ENCODE measurements at places on chromosomes 7 and 10. TPM values are rescaled to one million over a fixed set of nuclear protein-coding genes. Genes with fewer than 3 reads are reported as not detected.
A peak's percentile ranks its signal among the peaks of the same experiment; 100 is the strongest.

TMEM225B gene
- 2.5 TPM for total RNA-seq

DNA sequence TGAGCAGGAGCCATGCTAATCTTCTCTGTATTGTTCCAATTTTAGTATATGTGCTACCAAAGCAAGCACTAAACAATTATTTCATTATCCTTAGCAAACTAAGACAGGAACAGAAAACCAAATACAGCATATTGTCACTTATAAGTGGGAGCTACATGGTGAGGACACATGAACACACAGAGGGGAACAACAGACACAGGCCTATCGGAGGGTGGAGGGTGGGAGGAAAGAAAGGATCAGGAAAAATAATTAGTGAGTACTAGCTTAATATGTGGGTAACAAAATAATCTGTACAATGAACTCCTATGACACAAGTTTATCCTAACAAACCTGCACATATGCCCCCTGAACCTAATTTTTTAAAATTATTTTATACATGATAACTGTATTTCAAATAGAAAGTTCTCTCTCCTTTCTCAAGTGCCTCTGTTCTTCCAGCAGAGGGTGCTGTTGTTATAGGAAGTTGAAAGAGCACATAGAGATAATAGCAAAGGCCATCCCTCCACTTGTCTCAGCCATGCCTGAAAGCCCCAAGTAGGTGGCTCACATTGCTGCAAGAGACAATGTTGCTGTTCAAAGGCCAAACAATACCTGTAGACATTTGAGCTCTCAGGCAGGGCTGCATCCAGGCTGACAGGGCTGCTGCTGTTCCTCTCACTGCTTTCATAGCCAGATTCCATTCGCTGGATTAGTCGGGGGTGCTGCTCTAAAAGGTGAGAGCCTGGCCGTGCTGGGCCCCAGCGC, 33.4 kb upstream of the PPP3CB start:
- DNase-seq: peak; percentile 41
- peaks cover 5% of the 10 kb centered on the region for H3K36me3 ChIP-seq
- no peaks in the 10 kb centered on the region for H3K27me3 ChIP-seq
- H3K27ac ChIP-seq: no peak overlapping the region
- no peak overlapping the region for H3K4me3 ChIP-seq

CLDN3 gene
- total RNA-seq: 10.6 TPM

TAS2R41 gene
- total RNA-seq: not detected

GRCh38 chr7:84060760-84061261, 133.8 kb downstream of the SEMA3A start:
- no peak for DNase-seq
- peaks cover 39% of the 10 kb centered on the region for H3K4me1 ChIP-seq
- no peaks in the 10 kb centered on the region for H3K27me3 ChIP-seq
- no peak overlapping the region for H3K4me3 ChIP-seq
- H3K27ac ChIP-seq: peak overlapping the region; percentile 86

DNA sequence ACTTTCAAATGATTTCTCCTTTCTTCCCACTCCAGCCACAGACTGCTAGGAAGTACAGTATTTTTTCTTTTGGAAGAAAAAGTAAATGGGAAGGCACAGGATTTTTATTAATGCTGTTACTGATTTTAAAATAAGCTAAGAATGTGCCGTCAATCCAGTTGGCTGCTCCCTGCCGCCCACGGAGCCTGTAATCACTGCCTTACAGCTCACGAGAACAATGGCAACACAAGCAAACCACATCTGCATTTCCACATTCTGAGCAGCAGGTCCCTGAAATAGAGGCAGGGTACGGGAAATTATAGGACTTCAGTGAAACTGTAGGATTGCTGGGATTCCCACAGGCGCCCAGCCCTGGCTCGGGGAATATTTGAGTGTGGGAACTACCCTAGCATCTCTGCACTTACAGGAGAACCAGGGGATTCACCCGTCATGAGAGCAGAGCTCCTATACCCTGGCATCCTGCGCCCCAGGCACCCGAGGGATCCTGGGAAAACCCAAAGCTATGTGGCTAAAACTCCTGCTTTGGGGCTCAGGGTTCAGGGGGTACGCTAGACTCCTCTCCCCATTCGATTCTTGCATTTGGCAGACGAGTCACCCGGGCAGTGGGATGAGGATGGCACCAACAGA, 72.9 kb upstream of the TNS3 start:
- no peak overlapping the region for H3K27ac ChIP-seq
- no peak for DNase-seq
- H3K27me3 ChIP-seq: no peaks in the 10 kb centered on the region
- peaks cover 46% of the 10 kb centered on the region for H3K4me1 ChIP-seq
- H3K4me3 ChIP-seq: no peak overlapping the region
- no peaks in the 10 kb centered on the region for H3K36me3 ChIP-seq

GRCh38 chr10:117135026-117135372, 3.1 kb downstream of the VAX1 start:
- peaks cover 91% of the 10 kb centered on the region for H3K27me3 ChIP-seq
- no peaks in the 10 kb centered on the region for H3K36me3 ChIP-seq
- peak overlapping the region; percentile 46 for H3K4me3 ChIP-seq
- peaks cover 43% of the 10 kb centered on the region for H3K4me1 ChIP-seq

DNA sequence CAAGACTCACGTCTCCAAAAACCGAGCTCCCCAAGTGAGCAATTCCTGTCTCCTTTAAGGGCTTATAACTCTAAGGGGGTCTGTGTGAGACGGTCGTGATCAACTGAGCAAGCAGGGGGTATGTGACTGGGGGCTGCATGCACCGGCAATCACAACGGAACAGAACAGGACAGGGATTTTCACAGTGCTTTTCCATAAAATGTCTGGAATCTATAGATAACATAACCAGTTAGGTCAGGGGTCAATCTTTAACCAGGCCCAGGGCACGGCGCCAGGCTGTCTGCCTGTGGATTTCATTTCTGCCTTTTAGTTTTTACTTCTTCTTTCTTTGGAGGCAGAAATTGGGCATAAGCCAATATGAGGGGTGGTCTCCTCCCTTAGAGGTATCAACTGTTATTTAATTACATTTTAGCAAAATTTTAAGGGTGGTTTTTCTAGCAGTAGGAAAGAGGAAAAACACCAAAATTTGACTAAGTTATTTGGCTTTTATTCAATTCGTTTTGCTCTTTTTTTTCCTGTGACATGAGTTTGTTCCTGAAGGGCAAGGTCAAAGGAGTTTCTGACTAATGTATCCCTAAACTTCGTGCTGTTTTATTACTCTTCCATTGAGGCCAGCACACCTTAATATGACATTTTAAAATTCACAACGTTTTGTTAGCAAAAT, 121.4 kb upstream of the SEC61G start:
- peaks cover 6% of the 10 kb centered on the region for H3K4me1 ChIP-seq
- DNase-seq: no peak
- peaks cover 5% of the 10 kb centered on the region for H3K27me3 ChIP-seq
- no peak overlapping the region for H3K27ac ChIP-seq

DNA sequence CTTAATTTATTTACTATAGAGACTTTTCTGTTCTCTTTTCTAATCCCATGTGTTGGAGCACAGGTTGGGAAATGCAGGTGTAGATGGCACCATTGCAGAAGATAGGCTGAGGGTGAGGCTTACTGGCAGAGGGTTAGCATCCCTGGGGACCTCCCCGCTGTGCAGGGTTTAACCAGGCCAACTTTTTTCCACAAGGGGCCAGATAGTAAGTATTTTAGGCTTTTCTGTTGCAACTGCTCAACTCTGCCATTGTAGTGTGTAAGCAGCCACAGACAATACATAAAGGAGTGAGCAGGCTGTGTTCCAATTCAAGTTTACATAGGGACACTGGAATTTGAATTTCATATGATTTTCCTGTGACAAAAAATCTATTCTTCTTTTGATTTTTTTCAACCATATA, 34.6 kb upstream of the AOAH start:
- no peaks in the 10 kb centered on the region for H3K27me3 ChIP-seq
- DNase-seq: no peak
- no peaks in the 10 kb centered on the region for H3K36me3 ChIP-seq
- H3K4me1 ChIP-seq: no peaks in the 10 kb centered on the region
- H3K4me3 ChIP-seq: no peak overlapping the region

ADAM22 gene
- total RNA-seq: 6.3 TPM

- H3K27me3 ChIP-seq: no peaks in the 10 kb centered on the region
- H3K4me3 ChIP-seq: no peak overlapping the region
- H3K36me3 ChIP-seq: peaks cover 28% of the 10 kb centered on the region
Observed at GRCh38 chr10:29608476-29609301, 26.1 kb downstream of the SVIL start.

GRCh38 chr7:1046722-1047679, 2.7 kb downstream of the GPR146 start:
- peaks cover 30% of the 10 kb centered on the region for H3K4me1 ChIP-seq
- no peak overlapping the region for H3K4me3 ChIP-seq
- no peak overlapping the region for H3K27ac ChIP-seq
- no peak for DNase-seq

GRCh38 chr7:137454246-137454724, 110.8 kb upstream of the PTN start:
- no peaks in the 10 kb centered on the region for H3K27me3 ChIP-seq
- no peak overlapping the region for H3K4me3 ChIP-seq
- no peak for DNase-seq
- peaks cover 5% of the 10 kb centered on the region for H3K36me3 ChIP-seq
- peaks cover 26% of the 10 kb centered on the region for H3K4me1 ChIP-seq

CTAGE4 gene
- total RNA-seq: 3.1 TPM

- no peaks in the 10 kb centered on the region for H3K36me3 ChIP-seq
- no peaks in the 10 kb centered on the region for H3K27me3 ChIP-seq
- no peak for DNase-seq
- H3K27ac ChIP-seq: no peak overlapping the region
Observed at GRCh38 chr7:116167177-116167576, 43.2 kb upstream of the TES start.

Data from mesothelial cell of epicardium (in vitro differentiated cells).